ENCODE measurements at places on chromosomes 6 and 20.

- DNase-seq = no peak
Observed at GRCh38 chr6:84228198-84228543, 728 bp upstream of the CEP162 start.

GRCh38 chr6:37714836-37715420 lies 17.2 kb upstream of the MDGA1 start:
- DNase-seq = no peak

DNA sequence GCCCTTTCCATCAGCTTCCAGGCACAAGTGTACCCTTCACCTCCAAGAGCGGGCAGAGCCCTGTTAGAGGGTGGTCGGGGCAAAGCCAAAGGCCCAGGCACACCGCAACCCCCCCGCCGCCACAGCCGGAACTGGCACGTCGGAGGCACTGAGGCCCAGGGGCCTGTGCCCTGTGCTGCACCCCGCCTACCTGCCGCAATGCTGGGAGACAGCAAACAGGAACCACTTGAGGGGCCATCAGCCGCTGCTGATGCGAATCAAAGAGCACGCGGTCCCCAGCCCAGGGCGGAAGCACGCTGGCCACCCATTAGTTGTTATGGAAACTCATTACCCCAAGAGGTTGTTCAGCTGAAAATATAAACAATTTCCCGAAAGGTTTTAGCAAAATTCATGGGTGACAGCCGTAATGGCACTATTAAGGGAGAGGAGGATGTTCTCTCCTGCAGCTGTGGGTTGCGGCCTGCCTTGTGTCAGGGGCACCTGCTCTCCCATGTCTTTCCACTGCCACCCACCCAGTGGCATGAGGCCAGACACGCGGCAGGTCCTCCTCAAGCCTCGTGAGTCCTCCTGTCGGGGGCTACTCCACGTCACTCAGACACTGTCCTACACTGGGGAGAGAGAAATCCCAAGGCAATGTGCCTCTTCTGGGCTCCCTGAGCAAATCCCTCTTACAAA lies 65.3 kb downstream of the EDN3 start:
- DNase-seq = no peak

DNA sequence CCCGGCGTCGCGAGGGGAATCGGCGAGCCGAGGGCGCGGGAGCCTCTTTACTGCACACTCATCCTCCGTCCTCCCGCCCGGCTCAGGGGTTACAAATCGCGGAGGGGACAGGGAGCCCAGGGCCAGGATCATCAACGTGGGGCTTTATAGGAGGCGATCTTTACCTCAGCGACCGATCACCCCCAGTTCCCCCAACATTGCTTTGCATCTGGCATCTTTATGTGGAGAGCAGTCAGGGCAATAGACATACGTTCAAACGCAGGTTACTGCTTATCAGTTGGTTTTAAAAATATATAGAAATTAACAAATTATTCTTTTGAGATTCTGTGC lies 634 bp downstream of the HSF2 start:
- peak; percentile 29 for DNase-seq

- DNase-seq = no peak
Observed at GRCh38 chr20:53152228-53152627, 180.1 kb downstream of the TSHZ2 start.

- DNase-seq = no peak
Observed at GRCh38 chr6:138290423-138290962, 72.2 kb upstream of the PBOV1 start.

- no peak for DNase-seq
Observed at GRCh38 chr6:129852257-129852858, 8.8 kb downstream of the TMEM244 start.

- DNase-seq = peak; percentile 37
Observed at GRCh38 chr6:28880894-28881780, 42.6 kb downstream of the TRIM27 start.

- DNase-seq = no peak
Observed at GRCh38 chr6:118968416-118968815, 33.5 kb upstream of the MCM9 start.

GRCh38 chr20:32378461-32378860 lies 20.3 kb downstream of the ASXL1 start:
- DNase-seq = no peak

GRCh38 chr20:19016140-19016497 lies 196.3 kb upstream of the SLC24A3 start:
- no peak for DNase-seq

All from NCI-H2029 (cell line).